ENCODE measurements at places on chromosomes 3 and 15.
A peak's percentile ranks its signal among the peaks of the same experiment; 100 is the strongest.

GRCh38 chr3:139388077-139388476, 1.4 kb downstream of the COPB2 start:
- no peak for DNase-seq

GRCh38 chr3:122857019-122857418, 62.1 kb downstream of the SLC49A4 start:
- no peak for DNase-seq

- DNase-seq: no peak
These were observed 118.3 kb downstream of the RFTN1 start for GRCh38 chr3:16395212-16395611.

GRCh38 chr15:77370580-77370979, 49.3 kb downstream of the PEAK1 start:
- no peak for DNase-seq

DNA sequence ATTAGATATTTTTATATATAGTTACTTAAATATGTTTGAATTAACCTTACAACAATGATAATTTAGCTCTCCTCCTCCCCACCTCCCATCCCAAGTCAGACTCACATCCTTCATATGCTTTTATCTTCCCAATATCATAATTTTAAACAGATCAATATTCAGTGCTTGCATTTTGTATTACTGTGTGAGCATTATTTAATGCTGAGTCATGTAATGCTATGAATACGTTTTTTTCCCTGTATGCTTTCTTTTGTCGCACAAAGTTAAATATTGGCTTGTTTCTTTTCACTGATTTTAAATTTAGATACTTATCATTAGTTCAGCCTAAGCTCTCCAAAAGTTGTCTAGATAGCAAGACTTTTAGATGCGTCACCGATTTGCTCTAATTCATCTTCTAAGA, 471.6 kb upstream of the SGO1 start:
- no peak for DNase-seq

- no peak for DNase-seq
These were observed 33.0 kb downstream of the SLC6A6 start for GRCh38 chr3:14435175-14436014.

DNA sequence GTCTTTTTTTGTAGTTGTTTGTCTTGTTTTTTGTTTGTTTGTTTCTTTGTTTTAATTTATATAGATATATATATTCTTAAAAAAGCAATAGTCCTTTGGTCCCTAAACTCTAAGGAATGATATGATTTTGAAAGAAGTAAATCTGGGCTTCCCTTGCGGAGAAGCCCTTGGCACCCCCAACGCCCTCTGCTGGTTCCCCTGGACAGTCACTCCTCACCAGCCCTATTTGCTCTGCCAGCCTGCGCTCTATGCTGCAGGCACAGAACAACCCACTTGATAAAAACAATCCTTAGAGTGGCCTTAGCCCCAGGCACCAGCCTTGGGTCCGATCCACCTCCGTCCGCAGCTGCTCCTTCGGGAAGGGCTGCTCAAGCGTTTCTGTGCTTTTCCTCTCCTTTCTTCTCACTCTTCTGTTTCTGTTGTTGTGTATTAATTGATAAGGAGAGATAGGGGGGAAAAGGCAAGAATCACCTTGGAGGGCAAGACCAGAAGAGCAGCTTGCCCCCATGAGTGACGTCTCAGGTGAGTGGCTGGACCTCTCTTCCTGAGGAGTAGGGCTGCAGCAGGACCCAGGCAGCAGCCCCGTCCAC, 13.7 kb upstream of the PARP6 start:
- DNase-seq: no peak

DNA sequence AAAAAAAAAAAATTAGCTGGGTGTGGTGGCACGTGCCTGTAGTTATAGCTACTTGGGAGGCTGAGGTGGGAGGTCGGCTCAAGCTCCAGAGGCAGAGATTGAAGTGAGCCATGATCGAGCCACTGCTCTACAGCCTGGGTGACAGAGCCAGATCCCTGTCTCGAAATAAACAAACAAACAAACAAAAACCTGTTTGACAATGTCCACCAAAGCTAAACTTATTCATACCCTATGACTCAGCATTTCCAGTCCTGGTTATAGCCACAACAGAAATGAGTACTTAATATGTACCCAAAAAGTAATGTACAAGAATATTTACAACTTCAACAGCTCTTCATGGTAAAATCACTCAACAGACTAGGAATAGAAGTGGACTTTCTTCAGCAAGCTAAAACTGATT, 31.1 kb downstream of the SERP1 start:
- DNase-seq: no peak

DNA sequence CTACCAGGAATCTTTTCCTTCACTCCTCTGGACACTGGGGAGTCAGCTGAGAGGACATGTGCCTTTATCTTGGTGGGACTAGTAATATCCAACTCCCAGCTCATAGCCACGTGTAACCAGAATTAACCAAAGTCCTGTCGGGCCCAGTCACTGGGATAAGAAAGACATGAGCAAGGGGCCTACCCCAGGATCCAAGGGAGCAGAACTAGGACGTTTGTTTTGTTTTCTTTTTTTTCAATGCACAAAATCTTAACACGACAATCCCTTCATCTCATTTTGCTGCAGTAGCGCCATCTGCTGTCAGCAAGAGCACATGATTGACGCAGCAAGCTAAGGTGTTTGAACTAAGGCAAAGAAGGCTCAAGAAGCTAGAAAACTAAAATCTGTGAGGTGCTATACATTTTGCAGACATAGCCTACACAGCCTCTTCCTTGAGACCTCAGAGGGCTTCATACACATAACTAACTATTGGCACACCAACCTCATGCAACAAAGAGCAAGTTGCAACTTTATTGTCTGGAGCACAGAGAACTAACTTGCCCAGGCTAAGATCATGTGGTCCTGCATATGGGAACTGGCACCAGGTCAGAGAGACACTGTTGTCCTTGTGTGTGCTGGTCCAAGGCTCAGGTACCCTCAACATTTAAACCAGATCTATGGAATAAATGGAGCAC, 43.6 kb downstream of the RLBP1 start:
- peak; percentile 66 for DNase-seq

DNA sequence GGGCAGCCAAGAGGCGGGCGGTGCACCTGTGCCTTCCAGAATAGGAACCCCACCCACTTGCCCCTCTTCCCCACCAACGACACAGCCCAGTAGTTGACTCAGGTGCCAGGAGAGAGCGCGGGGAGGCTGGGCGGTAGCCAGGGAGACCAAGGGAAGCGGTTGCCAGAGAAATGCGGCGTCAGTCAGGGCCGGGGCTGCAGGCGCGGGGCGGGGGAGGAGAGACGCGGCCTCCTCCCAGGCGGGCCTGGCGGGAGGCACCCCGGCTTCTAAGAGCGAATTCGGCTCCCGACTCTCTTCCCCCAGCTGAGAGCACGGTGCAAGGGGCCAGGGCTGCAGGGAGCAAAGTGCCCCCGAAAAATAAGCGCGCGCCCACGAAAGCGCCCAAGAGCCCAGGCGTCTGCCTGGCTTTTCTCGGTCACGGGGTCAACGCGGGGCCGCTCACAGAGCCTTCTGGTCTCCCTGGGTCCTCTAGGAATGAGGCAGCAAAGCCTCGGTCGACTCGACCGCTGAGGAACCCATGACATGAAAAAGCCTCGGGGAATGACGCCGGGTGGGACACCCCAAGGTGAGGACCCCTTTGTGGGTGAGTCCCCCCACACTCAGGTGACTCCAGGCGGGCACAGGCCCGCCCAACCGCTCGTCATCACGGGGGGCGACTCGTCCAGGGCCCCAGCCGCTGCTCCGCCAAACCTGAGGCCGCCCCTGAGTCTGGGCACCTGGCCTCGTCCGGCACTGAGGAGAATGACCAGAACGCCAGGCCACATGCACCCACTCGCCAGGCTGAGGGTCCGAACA, 716 bp downstream of the CPEB1 start:
- DNase-seq: no peak

- DNase-seq: no peak
These were observed 1.2 kb upstream of the USF3 start for GRCh38 chr3:113697500-113698090.

- DNase-seq: no peak
These were observed 14.0 kb upstream of the CHD2 start for GRCh38 chr15:92886042-92886537.

DNA sequence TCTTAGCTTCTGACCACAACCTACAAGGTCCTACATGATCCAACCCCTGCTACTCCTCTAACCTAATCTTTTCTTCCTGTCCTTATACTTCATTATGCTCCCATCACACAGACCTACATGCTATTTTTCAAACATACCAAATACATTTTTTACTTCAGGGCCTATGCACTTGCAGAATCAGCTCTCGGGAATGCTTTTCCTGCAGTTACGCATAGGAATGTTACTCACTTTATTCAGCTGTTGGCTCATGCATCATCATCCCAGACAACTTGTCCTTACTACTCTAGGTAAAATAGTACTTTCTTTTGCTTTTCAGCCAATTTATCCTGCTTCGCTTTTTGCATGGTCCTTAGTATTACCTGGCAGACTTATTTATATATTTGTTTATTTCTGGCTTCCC, 105.6 kb downstream of the OXSM start:
- no peak for DNase-seq

- no peak for DNase-seq
These were observed 83.2 kb upstream of the EOMES start for GRCh38 chr3:27805282-27805681.

GRCh38 chr3:169940470-169941181, 26.0 kb upstream of the SEC62 start:
- no peak for DNase-seq

- DNase-seq: no peak
These were observed 60.9 kb downstream of the ASB7 start for GRCh38 chr15:100663086-100663914.

DNA sequence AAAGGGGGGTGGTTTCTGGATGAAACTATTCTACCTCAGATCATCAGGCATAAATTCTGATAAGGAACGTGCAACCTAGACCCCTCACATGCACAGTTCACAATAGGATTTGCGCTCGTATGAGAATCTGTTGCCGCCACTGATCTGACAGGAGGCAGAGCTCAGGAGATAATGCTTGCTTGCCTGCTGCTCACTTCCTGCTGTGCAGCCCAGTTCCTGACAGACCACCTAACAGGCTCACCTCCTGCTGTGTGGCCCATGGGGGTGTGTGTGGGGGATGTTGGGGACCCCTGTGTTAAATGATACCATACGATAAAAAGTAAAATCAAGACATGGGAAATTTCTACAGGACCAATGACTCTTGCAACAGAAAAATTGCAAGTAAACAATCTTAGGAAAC, 24.0 kb downstream of the CP start:
- no peak for DNase-seq

GRCh38 chr3:195441476-195441991, 1.3 kb downstream of the ACAP2 start:
- no peak for DNase-seq

DNA sequence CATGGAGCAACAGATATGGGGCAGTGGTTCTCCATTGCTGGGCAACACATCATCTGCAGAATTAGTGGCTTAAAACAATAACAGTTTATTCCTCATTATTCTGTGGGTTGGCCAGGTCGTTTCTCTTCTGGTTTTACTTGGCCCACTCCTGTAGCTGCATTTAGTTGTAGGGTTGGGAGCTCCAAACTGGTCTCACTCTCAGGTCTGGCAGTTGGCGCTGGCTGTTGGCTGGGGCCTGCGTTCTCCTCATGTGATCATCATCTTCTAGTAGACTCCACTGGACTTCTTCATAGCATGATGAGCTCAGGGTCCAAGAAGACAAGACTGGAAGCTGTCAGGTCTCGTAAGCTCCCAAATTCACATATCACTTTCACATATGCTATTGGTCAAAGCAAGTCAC, 91.9 kb downstream of the EPHB1 start:
- DNase-seq: no peak

DNA sequence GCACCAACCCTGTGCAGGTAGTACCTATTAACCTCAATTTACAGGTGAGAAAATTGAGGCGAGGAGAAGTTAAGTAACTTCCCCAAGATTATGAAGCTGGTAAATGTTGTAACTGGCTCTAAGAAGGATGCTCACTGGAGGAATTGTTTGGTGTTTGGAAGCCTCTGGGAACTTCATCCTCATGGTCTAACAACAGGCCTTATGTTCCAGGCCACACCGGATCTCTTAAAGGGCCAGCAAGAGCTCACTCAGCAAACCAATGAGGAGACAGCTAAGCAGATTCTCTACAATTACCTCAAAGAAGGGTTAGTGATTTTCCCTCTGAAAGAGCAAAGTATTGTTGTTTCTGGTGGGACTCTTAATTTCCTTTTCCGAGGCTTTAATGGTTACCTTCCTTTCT, 63.9 kb downstream of the CGNL1 start:
- no peak for DNase-seq

GRCh38 chr3:162287600-162287999, 791.0 kb downstream of the OTOL1 start:
- no peak for DNase-seq
